ENCODE measurements at places on chromosomes 13 and 19.
A peak's percentile ranks its signal among the peaks of the same experiment; 100 is the strongest.

GRCh38 chr13:59970847-59971246, 192.9 kb downstream of the DIAPH3 start:
- no peak for DNase-seq

- no peak for DNase-seq
Measured at GRCh38 chr19:31749231-31749630, 400.0 kb upstream of the TSHZ3 start.

GRCh38 chr13:63731896-63732295, 2316.2 kb upstream of the PCDH20 start:
- DNase-seq, result no peak

DNA sequence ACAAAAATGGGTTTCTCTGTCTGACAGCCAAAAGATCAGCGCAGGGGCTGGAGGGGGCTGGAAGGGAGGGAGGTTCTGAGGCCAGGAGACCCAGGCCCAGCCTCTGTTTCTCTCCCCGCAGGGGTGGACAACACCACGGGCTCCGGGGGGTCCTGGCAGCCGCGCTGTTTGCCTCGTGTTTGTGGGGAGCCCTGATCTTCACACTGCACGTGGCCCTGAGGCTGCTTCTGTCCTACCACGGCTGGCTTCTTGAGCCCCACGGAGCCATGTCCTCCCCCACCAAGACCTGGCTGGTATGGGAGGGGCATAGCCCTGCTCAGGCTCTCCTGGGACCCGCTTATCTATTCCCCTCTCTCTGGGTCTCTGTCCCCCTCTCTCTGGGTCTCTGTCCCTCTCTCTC, 9.6 kb downstream of the CPT1C start:
- DNase-seq, result no peak

DNA sequence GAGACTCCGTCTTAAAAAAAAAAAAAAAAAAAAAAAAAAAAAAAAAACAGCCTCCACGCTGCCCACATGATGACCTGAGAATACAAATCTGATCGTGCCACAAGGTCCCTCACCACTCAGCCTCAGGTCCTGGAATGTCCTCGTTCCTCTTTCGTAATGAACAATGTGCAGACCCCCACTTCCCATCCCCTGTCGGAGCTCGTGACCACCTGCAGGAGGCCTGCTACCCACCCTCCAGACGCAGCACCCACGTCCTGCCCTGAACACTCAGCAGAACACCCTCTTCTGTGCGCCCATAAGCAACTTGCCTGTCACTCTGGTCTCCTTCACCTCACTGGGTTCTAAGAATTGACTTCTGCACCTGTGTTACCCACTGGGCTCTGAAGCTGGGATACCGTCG, 166.4 kb downstream of the KATNAL1 start:
- DNase-seq, result no peak

DNA sequence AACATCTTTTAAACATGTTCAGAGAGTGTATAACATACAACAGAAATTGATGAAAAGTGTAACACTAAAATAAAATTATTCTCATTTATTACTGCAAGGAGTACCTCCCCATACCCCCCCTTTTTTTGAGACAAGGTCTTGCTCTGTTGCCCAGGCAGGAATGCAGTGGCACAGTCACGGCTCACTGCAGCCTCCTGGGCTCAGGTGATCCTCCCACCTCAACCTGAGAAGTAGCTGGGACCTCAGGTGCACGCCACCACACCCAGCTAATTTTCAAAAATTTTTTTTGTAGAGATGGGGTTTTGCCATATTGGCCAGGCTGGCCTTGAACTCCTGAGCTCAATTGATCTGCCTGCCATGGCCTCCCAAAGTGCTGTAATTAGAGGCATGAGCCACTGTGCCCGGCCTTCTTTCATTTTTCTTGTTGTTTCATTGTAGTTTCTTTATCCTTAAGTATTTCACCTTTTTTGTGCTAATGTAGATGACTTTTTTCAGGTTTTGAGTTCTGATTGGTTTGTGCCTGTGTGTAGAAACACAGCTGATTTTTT, 28.3 kb downstream of the GATAD2A start:
- no peak for DNase-seq

DNA sequence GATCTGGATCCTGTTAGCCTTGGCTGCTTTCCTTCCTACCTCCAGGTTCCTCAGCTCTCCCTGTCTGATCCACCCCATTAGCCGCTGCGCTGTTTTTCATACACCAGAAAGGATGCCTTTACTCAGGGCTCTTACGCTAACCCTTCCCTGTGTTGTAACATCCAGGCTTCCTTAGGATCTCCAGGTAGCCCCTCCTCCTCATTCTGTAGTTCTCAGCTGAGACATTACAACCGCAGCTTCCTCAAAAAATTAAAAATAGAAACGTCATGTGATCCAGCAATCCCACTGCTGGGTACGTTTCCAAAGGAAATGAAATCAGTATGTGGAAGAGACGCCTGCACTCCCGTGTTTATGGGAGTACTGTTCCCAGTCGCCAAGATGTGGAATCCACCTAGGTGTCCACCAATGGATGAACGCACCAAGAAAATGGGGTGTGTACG, 18.4 kb upstream of the MYADM start:
- DNase-seq, result no peak

- no peak for DNase-seq
Measured at GRCh38 chr19:2248136-2249009, 750 bp upstream of the AMH start.

GRCh38 chr19:30896554-30896953, 452.7 kb downstream of the TSHZ3 start:
- no peak for DNase-seq

- peak; percentile 76 for DNase-seq
Measured at GRCh38 chr19:2477732-2478191, 1.8 kb downstream of the GADD45B start.

Data from NAMALWA (cell line).